ENCODE measurements at places on chromosomes 11 and 22.
A peak's percentile ranks its signal among the peaks of the same experiment; 100 is the strongest.

- peaks cover 12% of the 10 kb centered on the region for H3K4me1 ChIP-seq
- peak; percentile 58 for DNase-seq
- no peaks in the 10 kb centered on the region for H3K36me3 ChIP-seq
- no peaks in the 10 kb centered on the region for H3K27me3 ChIP-seq
- H3K27ac ChIP-seq, result no peak overlapping the region
These were observed 20.8 kb downstream of the EMID1 start for GRCh38 chr22:29226351-29226981.

GRCh38 chr11:112156956-112157766 is 6.7 kb downstream of the IL18 start:
- no peaks in the 10 kb centered on the region for H3K36me3 ChIP-seq
- H3K4me1 ChIP-seq, result no peaks in the 10 kb centered on the region
- H3K27ac ChIP-seq, result no peak overlapping the region
- peak; percentile 84 for DNase-seq

DNA sequence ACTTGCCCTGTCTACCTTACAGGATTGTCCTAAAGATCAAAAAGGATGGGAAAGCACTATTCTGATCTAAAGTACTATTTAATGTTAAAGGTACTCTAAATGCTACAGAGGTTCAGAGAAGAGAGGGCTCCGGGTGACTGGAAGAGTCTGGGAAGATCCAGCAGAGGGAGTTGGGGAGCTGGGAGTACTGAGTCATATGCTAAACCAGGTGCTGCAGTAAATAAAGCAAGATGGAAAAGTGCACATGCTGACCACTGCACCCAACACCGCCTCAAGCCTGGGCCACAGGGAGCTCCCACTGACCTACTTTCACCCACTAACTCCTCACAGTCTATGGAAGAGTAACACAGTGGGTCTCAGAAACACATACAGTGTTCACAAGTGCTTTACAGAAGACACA is 49.3 kb downstream of the WT1 start:
- DNase-seq, result no peak
- no peaks in the 10 kb centered on the region for H3K36me3 ChIP-seq
- no peaks in the 10 kb centered on the region for H3K27me3 ChIP-seq

DNA sequence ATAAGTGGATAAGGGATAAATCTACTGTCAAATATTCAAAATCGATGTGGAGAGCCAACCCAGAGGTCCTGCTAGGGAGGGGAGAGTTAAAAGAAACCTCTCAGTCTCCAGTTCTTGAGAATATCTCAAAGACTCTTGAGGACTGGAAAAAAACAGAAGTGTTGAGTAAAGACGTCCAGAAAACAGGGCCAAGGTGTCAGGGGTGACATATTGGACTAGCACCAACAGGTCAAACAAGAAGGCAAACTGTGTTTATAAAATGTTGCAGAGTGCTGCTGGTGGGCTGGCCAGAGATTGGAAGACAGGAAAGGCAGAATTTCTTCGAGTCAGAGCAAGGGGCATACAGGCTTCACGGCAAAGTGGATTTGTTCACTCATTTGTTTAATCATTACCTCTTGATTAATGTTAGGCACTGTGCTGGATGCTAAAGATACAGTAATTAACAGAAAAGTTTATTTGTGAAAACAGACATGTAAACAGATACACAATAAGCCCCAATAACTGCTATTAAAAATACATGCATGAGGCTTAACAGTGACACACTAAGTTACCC is 33.7 kb upstream of the SMPD1 start:
- H3K27me3 ChIP-seq, result no peaks in the 10 kb centered on the region
- no peak overlapping the region for H3K4me3 ChIP-seq
- H3K36me3 ChIP-seq, result no peaks in the 10 kb centered on the region
- peaks cover 10% of the 10 kb centered on the region for H3K4me1 ChIP-seq
- H3K27ac ChIP-seq, result peak overlapping the region; percentile 89
- no peak for DNase-seq

DNA sequence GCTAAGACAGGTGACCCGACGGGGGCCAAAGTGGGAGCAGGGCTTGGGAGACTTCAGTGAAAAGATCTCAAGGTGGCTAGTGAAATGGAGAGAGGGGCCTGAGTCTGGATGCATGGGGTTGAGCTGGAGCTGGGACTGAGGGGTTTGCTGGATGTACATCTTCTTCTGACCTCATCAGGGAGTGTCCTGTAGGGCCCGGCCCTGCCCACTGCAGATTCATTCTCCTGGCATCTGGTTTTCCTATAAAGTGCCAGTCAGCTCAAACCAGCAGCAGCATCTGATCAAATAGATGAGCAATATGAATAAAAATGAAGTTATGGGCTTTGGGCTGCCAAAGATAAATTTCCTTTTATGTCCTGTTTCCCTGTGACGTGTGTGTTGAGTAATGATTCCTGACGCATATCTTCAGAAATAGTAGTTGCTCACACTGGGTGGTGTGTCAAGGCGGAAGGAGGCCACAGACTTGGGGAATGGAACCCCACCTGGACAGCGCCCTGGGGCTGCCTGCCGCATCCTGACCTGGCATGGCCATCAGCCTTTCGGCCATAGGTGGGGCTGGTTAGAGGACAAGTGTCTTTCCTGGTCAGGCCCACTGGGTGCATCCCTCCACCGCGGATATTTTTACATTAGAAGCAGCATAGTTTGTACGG is 135.4 kb downstream of the OSBP2 start:
- H3K4me3 ChIP-seq, result no peak overlapping the region
- no peaks in the 10 kb centered on the region for H3K27me3 ChIP-seq
- no peaks in the 10 kb centered on the region for H3K4me1 ChIP-seq
- no peak overlapping the region for H3K27ac ChIP-seq
- no peaks in the 10 kb centered on the region for H3K36me3 ChIP-seq
- DNase-seq, result peak; percentile 35

DNA sequence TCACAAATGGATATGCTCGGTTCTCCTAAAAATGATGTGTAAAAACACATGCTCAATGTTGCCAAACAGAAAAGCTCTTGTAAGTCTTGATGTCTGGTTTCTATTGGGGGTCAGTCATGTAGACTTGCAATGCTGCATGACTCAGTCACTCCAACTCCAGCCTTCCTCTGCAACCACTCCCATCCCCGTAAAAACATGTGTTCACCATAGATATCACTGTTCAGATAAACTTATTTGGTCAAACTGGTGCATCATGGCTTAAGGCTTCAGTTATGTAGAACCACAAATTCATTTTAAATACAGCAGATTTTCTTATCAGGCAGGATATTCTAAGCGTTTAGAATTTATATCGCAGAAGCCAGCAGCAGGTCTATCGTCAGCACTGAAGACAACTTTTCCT is 298.4 kb upstream of the LUZP2 start:
- H3K36me3 ChIP-seq, result no peaks in the 10 kb centered on the region
- DNase-seq, result no peak
- no peak overlapping the region for H3K27ac ChIP-seq
- no peaks in the 10 kb centered on the region for H3K27me3 ChIP-seq
- no peak overlapping the region for H3K4me3 ChIP-seq

DNA sequence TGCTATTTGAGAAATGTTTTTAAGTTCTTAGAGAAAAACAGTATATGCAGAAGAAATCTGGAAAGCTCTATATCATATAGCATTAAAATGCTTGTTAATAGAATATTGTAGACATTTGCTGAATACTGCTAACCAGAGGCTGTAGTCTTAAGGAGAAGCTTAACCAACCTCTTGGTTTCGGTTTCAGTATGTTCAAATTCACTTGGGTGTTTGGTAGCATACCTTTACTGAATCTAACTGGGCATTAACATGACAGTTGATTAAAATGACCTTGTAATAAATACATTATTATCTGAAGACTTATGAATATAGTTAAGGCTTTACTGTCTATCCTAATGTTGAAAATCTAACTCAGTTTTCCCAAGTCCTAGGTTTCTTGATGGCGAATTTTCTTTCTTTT is 5.4 kb downstream of the PCF11 start:
- peak overlapping the region; percentile 58 for H3K27ac ChIP-seq
- no peak for DNase-seq
- H3K27me3 ChIP-seq, result no peaks in the 10 kb centered on the region
- no peak overlapping the region for H3K4me3 ChIP-seq

- H3K27ac ChIP-seq, result peak overlapping the region; percentile 93
- no peaks in the 10 kb centered on the region for H3K27me3 ChIP-seq
- H3K36me3 ChIP-seq, result no peaks in the 10 kb centered on the region
- DNase-seq, result peak; percentile 25
- H3K4me1 ChIP-seq, result peaks cover 51% of the 10 kb centered on the region
These were observed 39.1 kb upstream of the ACCSL start for GRCh38 chr11:44008698-44009097.

- peaks cover 3% of the 10 kb centered on the region for H3K36me3 ChIP-seq
- no peaks in the 10 kb centered on the region for H3K27me3 ChIP-seq
- H3K4me1 ChIP-seq, result peaks cover 9% of the 10 kb centered on the region
- H3K27ac ChIP-seq, result no peak overlapping the region
- H3K4me3 ChIP-seq, result no peak overlapping the region
- DNase-seq, result no peak
These were observed 1.7 kb downstream of the CYB5R2 start for GRCh38 chr11:7671347-7672215.

DNA sequence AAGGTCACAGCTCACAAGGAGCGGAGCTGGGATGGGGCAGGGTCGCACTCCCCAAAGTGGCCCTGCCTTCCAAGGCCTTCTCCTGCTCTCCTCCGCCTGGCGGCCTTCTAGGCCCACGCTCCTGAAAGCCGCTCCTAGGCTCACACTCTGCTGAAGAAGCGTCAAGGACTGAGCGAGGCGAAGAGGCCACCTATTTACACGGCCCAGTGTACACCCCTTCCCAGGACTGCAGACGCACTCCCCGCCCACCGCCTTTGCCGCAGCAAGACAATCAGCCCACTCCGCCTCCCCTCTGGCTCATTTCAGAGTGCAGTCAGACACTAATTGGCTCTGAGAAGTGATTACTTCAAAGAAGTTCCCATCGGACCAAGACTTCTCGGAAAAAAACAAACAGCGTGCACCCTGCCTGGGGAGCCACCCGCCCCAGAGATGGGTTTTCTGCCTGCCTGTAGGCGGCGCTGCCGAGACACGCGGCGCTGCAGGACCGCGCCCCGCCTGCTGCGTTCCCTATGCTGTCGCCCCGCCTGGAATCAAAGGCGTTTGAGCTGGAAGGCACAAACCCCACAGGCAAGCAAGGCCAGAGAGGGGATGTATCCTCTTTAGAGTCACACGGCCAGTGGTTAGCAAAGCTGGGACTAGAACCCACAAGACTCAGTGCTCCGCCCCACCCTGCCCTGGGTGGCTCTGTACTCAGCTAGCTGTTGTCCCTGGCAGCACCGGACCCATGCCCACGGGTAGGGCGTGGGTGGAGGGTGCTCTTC is 414.8 kb downstream of the BUD13 start:
- H3K27me3 ChIP-seq, result no peaks in the 10 kb centered on the region
- no peak overlapping the region for H3K27ac ChIP-seq
- H3K4me3 ChIP-seq, result no peak overlapping the region
- no peaks in the 10 kb centered on the region for H3K4me1 ChIP-seq
- no peaks in the 10 kb centered on the region for H3K36me3 ChIP-seq

DNA sequence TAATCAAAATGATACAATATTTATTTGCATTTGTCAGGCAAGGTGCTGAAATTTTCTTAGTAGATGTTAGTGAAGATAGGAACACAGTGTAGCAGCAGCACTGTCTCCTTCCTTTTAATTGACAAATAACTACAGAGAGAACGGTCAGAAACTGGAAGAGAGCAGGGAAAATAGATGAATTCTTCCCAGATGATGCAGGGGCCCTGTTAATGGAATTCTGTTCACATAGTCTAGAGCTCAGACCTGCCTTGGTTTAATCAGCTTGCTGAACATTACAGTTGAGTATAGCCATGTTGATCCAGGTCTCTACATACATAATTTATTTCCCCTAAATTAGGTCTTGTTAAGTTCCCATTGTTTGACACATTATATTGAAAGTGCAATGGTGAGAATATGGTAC is 127.4 kb downstream of the SLC17A6 start:
- no peak overlapping the region for H3K4me3 ChIP-seq
- DNase-seq, result no peak
- no peaks in the 10 kb centered on the region for H3K36me3 ChIP-seq
- H3K4me1 ChIP-seq, result no peaks in the 10 kb centered on the region
- H3K27me3 ChIP-seq, result no peaks in the 10 kb centered on the region
- H3K27ac ChIP-seq, result no peak overlapping the region

- H3K4me1 ChIP-seq, result no peaks in the 10 kb centered on the region
- no peak for DNase-seq
- H3K4me3 ChIP-seq, result no peak overlapping the region
- no peaks in the 10 kb centered on the region for H3K36me3 ChIP-seq
- H3K27me3 ChIP-seq, result no peaks in the 10 kb centered on the region
These were observed 14.1 kb downstream of the WT1 start for GRCh38 chr11:32420937-32421901.

GRCh38 chr22:42437488-42438292 is 5.5 kb upstream of the NFAM1 start:
- H3K36me3 ChIP-seq, result no peaks in the 10 kb centered on the region
- no peak overlapping the region for H3K27ac ChIP-seq
- H3K4me3 ChIP-seq, result peak overlapping the region; percentile 43
- DNase-seq, result peak; percentile 86
- no peaks in the 10 kb centered on the region for H3K27me3 ChIP-seq

DNA sequence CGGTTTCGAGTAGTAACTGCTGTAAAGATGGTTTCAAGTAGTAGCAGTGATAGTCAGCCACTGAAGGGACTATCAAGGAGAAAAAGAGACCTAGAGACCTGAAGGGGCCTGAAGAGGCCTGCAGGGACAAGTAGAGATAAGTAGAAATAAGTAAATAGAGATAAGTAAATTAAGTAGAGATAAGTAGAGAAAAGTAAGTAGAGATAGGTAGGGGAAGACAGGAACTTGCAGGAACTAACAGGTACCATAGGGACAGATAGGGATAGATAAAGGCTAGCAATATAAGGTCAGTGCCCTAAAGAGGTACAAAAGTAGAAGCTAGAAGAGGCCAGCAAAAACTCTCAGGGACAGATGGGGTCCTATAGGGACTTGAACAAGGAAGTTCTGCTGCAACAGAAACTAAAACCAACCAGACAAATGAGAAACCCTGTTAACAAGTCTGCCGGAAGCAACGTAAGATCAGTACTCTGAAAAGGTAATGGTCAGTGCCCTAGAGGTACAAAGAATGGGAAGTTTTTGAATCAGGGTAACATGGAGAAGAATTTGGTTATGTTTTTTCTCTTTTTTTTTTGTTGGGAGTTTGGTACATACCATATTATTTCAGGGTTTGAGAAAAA is 9.6 kb upstream of the SC5D start:
- no peak for DNase-seq
- H3K4me1 ChIP-seq, result no peaks in the 10 kb centered on the region
- H3K27ac ChIP-seq, result no peak overlapping the region
- H3K4me3 ChIP-seq, result no peak overlapping the region

- DNase-seq, result no peak
- peaks cover 8% of the 10 kb centered on the region for H3K4me1 ChIP-seq
- H3K27me3 ChIP-seq, result no peaks in the 10 kb centered on the region
- H3K4me3 ChIP-seq, result no peak overlapping the region
- H3K36me3 ChIP-seq, result peaks cover 4% of the 10 kb centered on the region
These were observed 93.6 kb downstream of the FEZ1 start for GRCh38 chr11:125402435-125402834.

DNA sequence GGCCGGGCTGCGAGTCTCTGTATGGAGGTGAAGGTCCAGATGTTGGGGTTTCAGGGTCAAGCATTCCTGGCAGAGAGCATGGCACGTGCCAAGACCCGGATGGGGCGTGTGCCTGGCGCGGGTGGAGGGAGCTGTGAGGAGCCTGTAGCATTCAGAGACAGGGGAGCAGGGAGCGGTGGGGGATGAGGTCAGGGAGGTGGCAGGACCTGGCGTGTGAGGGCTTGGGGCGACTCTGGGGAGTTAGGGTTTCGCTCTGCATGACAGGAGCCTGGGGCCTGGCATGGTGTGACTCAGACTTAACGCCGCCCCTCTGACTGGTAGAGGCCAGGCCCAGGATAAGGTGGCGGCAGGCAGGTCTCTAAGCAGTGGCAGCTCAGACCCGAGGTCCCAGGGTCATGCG is 103.0 kb downstream of the KCNQ1 start:
- H3K4me3 ChIP-seq, result no peak overlapping the region
- H3K27me3 ChIP-seq, result no peaks in the 10 kb centered on the region
- H3K4me1 ChIP-seq, result no peaks in the 10 kb centered on the region
- H3K27ac ChIP-seq, result no peak overlapping the region
- DNase-seq, result peak; percentile 50

Data from ascending aorta (tissue), 2 donors.